H9 (cell line): ENCODE measurements at places on chromosomes 13 and 19. TPM values are rescaled to one million over a fixed set of nuclear protein-coding genes. Genes with fewer than 3 reads are reported as not detected.

- no peak overlapping the region for H3K27ac ChIP-seq
- DNase-seq, result no peak
- no peaks in the 10 kb centered on the region for H3K27me3 ChIP-seq
- H3K36me3 ChIP-seq, result no peaks in the 10 kb centered on the region
- H3K4me3 ChIP-seq, result no peak overlapping the region
These were observed 34.2 kb downstream of the THSD1 start for GRCh38 chr13:52371736-52372247.

DNA sequence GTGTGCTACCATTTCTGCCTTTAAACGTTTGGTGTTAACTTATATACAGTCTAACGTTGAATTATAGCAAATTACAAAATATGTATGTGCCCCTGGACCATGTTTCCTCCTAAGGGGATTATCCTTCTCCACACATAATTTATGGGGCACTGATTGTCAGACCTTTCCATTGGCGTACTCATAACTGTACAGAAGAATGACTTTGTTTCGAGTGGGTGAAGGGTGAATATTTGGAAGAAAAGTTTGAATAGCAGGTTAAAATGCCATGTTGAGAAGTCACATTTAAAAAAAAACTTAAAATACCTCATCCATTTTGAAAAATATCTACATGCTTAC lies 58.8 kb downstream of the SLC10A2 start:
- no peak for DNase-seq
- H3K36me3 ChIP-seq, result no peaks in the 10 kb centered on the region
- H3K4me1 ChIP-seq, result no peaks in the 10 kb centered on the region
- no peak overlapping the region for H3K27ac ChIP-seq
- H3K27me3 ChIP-seq, result no peaks in the 10 kb centered on the region

Gene OR10H1
- total RNA-seq, result not detected in 2 replicates

Gene CBLC
- total RNA-seq, result 14.2 and 15.9 TPM in 2 replicates

DNA sequence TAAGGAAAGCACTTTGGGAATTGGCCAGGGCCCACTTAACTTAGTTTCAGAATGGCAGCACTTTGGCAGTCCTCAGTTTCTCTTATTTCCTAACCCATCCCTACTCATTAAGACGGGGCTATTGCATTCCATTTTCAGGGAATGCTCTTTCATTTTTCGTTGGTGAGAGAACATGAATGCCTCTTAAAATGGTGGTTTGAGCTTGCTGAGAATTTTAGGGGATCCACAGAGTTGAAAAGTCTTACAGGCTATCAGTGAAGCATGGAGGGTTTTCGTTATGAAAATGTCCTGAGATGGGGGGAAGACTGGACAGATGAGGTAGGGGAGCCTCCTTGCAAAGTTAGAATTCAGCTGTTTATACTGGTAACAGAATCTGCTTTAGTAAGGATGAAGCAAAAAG lies 71.4 kb downstream of the LRCH1 start:
- H3K36me3 ChIP-seq, result no peaks in the 10 kb centered on the region
- DNase-seq, result no peak

GRCh38 chr19:45423033-45423588 lies 606 bp downstream of the ERCC1 start:
- no peaks in the 10 kb centered on the region for H3K27me3 ChIP-seq
- no peak for DNase-seq
- peaks cover 2% of the 10 kb centered on the region; the same call in 1 of the 2 replicates for H3K4me1 ChIP-seq
- peak overlapping the region; percentile 85 for H3K4me3 ChIP-seq
- H3K27ac ChIP-seq, result no peak overlapping the region

DNA sequence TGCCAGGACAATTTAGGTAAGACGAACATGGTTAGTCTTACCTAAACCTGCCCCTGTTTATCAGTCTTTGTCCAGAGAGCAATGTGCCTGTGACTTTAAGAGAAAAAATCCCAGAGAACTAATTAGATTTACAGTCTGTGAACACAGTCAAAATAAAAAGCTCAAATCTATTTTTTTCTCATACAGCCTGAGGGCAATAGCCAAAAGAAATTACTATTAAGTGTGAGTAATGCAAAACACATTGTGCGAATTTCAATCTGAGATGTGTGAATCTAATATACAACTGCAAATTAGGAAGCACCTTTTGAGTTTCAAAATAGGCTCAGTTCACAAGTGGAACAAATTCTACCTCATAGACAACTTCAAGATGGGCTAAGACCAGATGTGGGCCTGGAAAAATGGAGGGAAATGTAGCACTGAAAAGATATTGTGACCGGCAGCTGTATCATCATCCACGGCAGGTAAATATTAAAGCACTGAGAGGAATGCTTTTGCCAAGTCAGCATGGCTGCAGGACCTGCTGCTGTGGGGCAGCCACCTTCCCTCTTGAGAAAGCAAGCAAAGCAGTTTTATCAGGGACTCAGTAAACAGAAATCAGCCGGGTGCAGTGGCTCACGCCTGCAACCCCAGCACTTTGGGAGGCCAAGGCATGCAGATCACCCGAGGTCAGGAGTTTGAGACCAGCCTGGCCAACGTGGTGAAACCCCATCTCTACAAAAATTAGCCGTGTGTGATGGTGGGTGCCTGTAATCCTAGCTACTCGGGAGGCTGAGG lies 114.8 kb downstream of the KATNAL1 start:
- no peak overlapping the region for H3K4me3 ChIP-seq
- no peaks in the 10 kb centered on the region; the same call in 2 of the 3 replicates for H3K36me3 ChIP-seq
- no peak overlapping the region for H3K27ac ChIP-seq
- no peak for DNase-seq
- H3K4me1 ChIP-seq, result no peaks in the 10 kb centered on the region

DNA sequence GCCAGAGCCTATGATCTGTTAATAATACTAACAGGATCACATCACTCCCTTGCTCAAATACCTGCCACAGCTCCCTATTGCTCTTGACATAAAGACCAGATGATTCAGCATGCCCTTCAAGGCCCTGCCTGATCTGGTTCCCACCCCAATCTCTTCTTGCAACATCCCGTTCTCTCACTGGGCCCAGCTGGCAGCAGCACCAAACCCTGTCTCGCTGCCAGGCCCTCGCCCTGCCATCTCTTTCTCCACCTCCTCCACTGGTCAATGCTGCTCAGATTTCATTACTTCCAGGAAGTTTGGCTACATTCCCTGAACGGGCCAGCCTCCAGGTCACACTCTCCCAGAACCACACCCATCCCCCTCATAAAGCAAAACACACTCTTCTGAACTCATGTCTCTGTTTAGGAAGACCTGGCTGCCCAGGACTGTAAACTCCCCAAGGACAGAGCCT lies 8.6 kb upstream of the BCAT2 start:
- no peaks in the 10 kb centered on the region for H3K4me1 ChIP-seq
- H3K4me3 ChIP-seq, result no peak overlapping the region
- H3K27me3 ChIP-seq, result no peaks in the 10 kb centered on the region; the same call in 1 of the 2 replicates
- DNase-seq, result no peak
- H3K36me3 ChIP-seq, result no peaks in the 10 kb centered on the region
- no peak overlapping the region for H3K27ac ChIP-seq

DNA sequence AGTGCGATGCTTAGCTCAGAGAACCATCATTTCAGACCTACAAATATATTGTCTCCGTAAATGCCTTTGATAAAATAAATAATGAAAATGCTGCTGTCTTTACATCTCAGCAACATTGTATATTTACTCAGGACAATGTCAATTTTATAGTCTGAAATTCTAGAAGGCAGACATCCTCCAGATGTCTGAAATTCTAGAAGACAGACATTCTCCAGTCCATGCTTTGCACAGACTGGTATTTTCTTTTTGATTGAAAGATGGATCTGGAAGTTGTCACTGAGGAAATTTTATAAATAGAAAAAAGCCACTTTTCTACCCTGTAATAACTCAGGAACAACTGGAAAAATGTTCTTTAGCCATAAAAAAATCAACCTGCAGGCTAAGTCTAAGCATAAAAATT lies 2293.3 kb downstream of the PCDH9 start:
- H3K36me3 ChIP-seq, result peaks cover 2% of the 10 kb centered on the region; the same call in 1 of the 3 replicates
- no peaks in the 10 kb centered on the region for H3K27me3 ChIP-seq
- no peaks in the 10 kb centered on the region for H3K4me1 ChIP-seq
- no peak overlapping the region for H3K4me3 ChIP-seq

DNA sequence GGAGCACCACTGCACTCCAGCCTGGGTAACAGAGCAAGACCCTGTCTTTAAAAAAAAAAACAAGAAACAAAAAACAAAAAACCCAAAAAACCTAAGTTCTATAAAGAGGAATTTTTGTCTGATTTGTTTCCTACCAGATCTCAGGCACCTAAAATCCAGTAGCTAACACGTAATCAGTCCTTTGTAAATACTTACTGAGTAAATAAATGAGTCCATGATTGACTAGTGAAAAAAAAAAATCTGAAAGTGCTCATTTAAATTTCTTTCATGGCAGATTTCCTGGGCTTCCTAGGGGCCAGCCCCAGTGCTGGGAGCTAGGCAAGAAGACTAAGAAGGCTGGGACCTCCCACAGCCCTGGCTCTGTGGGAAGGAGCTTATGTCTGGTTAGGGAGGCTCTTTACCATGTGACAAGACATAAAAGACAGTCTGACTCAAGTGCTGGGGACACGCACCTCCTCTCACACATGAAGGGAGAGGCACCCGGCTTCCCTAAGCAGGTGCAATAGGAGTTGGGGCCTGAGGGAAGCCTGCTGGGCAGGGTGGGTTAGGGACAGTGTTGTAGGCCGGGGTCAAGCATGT lies 22.5 kb downstream of the LIG1 start:
- no peak overlapping the region for H3K4me3 ChIP-seq
- H3K4me1 ChIP-seq, result no peaks in the 10 kb centered on the region
- DNase-seq, result no peak
- H3K27me3 ChIP-seq, result no peaks in the 10 kb centered on the region

Gene DDX49
- total RNA-seq, result 52.3 and 52.4 TPM in 2 replicates

Gene IQCN
- total RNA-seq, result 0.39 and 0.48 TPM in 2 replicates

GRCh38 chr13:72255908-72256307 lies 388.9 kb upstream of the DACH1 start:
- H3K36me3 ChIP-seq, result no peaks in the 10 kb centered on the region
- DNase-seq, result peak; percentile 75
- no peak overlapping the region for H3K4me3 ChIP-seq
- H3K4me1 ChIP-seq, result no peaks in the 10 kb centered on the region
- no peak overlapping the region for H3K27ac ChIP-seq

- no peak for DNase-seq
- H3K27ac ChIP-seq, result no peak overlapping the region
- no peak overlapping the region for H3K4me3 ChIP-seq
- H3K4me1 ChIP-seq, result peaks cover 2% of the 10 kb centered on the region; the same call in 1 of the 2 replicates
- no peaks in the 10 kb centered on the region for H3K36me3 ChIP-seq
These were observed 32.8 kb upstream of the NANOS3 start for GRCh38 chr19:13844130-13844631.

DNA sequence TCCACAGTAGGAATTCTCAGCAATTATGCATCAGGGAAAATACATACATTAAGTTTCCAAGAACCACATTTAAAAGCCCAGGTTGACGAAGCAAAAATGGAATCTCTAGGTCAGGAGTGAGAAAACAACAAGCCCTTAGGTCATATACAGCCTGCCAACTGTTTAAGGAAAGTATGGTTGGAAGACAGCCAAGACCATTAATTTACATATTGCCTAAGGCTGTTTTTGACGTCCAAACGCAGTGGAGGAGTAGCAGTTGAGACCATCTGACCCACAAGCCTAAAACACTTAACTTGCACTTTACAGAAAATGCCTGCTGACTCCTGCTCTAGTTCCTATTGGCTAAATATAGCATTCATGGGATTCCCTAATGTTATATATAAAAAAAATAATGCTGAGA lies 299.0 kb downstream of the ITGBL1 start:
- peaks cover 3% of the 10 kb centered on the region; the same call in 1 of the 2 replicates for H3K4me1 ChIP-seq
- H3K27me3 ChIP-seq, result no peaks in the 10 kb centered on the region
- no peak for DNase-seq
- H3K27ac ChIP-seq, result no peak overlapping the region
- no peaks in the 10 kb centered on the region for H3K36me3 ChIP-seq

Gene KLK1
- 2.1 and 2.3 TPM in 2 replicates for total RNA-seq

Gene NCR1
- total RNA-seq, result 1.4 and 2.0 TPM in 2 replicates

DNA sequence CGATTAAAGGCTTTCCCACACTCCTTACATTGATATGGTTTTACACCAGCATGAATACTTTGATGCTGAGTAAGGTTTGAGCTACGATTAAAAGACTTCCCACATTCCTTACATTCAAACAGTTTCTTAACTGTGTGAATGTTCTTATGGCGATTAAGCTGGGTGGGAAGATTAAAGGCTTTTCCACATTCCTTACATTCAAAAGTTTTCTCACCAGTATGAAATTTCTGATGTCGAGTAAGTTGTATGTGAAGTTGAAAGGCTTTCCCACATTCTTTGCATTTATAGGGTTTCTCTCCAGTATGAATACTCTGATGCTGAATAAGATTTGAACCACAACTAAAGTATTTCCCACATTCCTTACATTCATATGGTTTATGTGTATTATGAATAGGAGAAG lies 20.0 kb downstream of the ZNF780B start:
- H3K36me3 ChIP-seq, result peaks cover 64% of the 10 kb centered on the region
- no peak overlapping the region for H3K27ac ChIP-seq
- no peaks in the 10 kb centered on the region for H3K4me1 ChIP-seq
- H3K27me3 ChIP-seq, result no peaks in the 10 kb centered on the region
- no peak overlapping the region for H3K4me3 ChIP-seq

DNA sequence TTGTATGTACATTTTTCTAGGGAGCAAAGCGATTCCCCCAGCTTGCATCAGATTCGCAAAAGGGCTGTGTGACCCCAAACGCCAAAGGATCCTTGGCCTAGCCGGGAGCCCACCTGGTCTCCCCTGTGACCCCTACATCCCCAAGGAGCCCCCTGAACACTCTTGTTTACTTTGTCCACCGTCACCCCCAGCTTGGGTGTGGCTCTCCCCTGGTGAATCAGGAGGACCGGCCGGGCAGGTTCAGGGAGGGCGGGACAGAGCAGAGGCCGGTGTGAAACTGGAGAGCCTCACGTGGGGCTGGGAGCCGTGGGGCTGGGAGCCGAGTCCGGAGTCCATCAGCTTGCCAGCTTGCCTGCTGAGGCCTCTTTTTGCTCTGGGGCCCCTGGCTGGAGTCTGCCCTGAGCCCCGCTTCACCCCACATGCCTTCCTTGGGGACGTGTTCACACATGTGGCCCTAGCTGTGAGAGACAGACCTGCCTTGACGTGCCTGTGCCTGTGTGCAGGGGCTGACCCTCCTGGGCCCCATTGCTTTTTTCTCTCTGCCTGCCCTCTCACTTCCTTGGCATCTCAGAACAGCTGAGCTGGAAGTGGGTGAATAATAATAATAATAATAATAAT lies 2.0 kb downstream of the ITPKC start:
- H3K4me1 ChIP-seq, result no peaks in the 10 kb centered on the region; the same call in 1 of the 2 replicates
- H3K36me3 ChIP-seq, result peaks cover 20% of the 10 kb centered on the region
- no peak overlapping the region for H3K27ac ChIP-seq
- H3K4me3 ChIP-seq, result peak overlapping the region; percentile 93
- H3K27me3 ChIP-seq, result no peaks in the 10 kb centered on the region

GRCh38 chr13:47886314-47886713 lies 114.8 kb downstream of the SUCLA2 start:
- no peak overlapping the region for H3K27ac ChIP-seq
- H3K27me3 ChIP-seq, result no peaks in the 10 kb centered on the region

Gene KISS1R
- 3.3 and 5.9 TPM in 2 replicates for total RNA-seq

- no peak overlapping the region for H3K4me3 ChIP-seq
- H3K4me1 ChIP-seq, result no peaks in the 10 kb centered on the region
- H3K36me3 ChIP-seq, result peaks cover 34% of the 10 kb centered on the region
- no peak overlapping the region for H3K27ac ChIP-seq
- no peaks in the 10 kb centered on the region for H3K27me3 ChIP-seq
- no peak for DNase-seq
These were observed 4.5 kb downstream of the MZF1 start for GRCh38 chr19:58568453-58569130.
